ENCODE measurements at places on chromosomes 7 and 10. TPM values are rescaled to one million over a fixed set of nuclear protein-coding genes. Genes with fewer than 3 reads are reported as not detected.

DNA sequence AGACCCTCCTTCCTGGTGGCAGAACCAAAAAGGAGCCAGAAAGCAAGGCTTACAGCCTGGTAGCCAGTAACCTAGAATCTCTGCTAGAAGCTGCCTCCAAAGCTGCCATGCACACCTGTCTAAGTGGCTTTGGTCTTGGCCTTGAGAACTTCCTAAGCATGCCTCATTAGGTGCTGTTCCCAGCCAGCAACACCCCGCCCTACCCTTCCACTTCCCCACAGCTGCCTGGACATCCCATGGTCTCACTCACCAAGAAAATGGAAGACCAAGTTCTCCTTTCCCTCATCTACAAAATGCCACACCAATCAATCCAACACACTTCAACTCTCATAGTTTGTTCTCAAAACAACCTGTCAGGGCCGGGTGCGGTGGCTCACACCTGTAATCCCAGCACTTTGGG is 4.2 kb downstream of the PSAP start:
- DNase-seq: no peak

- peak; percentile 44 for DNase-seq
These were observed 706 bp downstream of the BUB3 start for GRCh38 chr10:123154711-123155505.

DNA sequence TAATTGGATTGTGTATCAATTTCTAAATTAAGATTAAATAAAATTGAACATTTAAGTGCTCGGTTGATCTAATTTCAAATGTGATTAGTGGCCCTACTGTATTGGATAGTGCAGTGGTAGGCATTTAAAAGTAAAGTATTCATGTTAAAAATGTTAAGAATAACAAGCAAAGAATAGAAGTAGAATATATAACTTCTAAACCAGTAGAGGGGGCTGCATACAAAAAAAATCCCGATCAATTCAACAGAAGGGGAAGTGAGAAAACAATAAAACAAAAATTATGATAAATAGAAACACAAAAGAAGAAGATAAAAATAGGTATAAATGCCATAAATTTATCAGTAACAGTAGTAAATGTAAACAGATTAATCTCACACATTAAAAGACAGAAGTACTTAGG is 24.9 kb upstream of the WDFY4 start:
- DNase-seq: no peak

DNA sequence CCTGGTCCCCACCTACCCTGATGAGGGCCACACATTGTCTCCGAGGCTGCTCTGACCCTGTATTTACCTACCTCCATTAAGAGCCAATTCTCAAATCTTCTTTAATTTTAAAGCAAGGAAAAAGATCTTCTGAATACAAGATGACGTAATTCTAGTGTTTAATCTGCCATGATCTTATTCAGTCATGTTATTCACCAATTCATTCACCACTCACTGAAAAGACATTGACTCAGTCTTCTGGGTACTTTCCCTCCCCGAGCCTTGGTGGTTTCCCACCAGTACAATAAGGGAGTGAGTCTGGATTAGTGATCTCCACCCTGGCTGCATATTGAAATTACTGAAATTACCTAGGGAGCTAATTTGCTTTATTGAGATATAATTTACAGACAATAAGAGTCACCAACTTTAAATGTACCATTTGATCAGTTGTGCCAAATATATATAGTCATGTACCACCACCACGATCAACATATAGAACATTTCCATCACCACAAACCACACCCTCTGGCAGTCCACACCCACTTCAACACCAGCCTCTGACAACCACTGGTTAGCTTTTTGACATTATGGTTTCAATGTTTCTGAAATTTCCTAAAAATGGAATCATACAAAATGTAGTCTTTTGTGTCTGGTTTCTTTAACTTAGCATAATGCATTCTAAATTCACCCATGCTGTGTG is 117.5 kb upstream of the UNC5B start:
- DNase-seq: no peak

- no peak for DNase-seq
These were observed 45.5 kb upstream of the TMEM140 start for GRCh38 chr7:135102372-135102771.

DNA sequence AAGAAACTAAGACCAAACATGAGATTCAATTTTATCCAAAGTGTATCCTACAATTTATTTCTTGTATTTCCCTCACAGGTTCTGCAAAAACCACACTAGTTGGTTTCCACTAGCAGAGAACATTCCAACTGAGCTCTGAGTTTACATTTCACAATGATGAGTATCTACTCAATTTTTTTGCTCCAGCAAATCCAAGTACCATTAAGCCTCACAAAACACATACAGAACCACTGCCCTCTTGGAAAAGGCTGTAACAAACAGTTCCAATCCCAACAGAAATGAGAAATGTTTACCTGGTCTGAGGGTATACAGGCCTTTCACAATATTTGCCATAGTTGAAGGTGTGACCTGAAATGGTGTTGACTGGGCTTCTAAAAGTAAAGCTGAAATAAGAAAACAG is 59.9 kb downstream of the CACUL1 start:
- peak; percentile 61 for DNase-seq

Gene GHRHR
- total RNA-seq: not detected

Gene CALHM3
- total RNA-seq: not detected

Gene MEOX2
- not detected for total RNA-seq
